Suprapubic skin (tissue), 4 donors: ENCODE measurements at places on chromosomes 1 and 21. TPM values are rescaled to one million over a fixed set of nuclear protein-coding genes. Genes with fewer than 3 reads are reported as not detected.

GRCh38 chr1:154584267-154584994, 16.9 kb downstream of the CHRNB2 start:
- H3K27me3 ChIP-seq, result no peaks in the 10 kb centered on the region
- H3K27ac ChIP-seq, result no peak overlapping the region
- no peak for DNase-seq
- H3K4me3 ChIP-seq, result no peak overlapping the region
- no peaks in the 10 kb centered on the region for H3K4me1 ChIP-seq

GRCh38 chr1:242428399-242429190, 95.9 kb downstream of the PLD5 start:
- no peak for DNase-seq
- H3K4me1 ChIP-seq, result no peaks in the 10 kb centered on the region
- H3K4me3 ChIP-seq, result no peak overlapping the region

Gene ZSWIM5
- total RNA-seq, result 2.4 TPM

- H3K4me3 ChIP-seq, result peak overlapping the region; percentile 19
- peaks cover 62% of the 10 kb centered on the region for H3K4me1 ChIP-seq
- H3K27me3 ChIP-seq, result no peaks in the 10 kb centered on the region
- H3K36me3 ChIP-seq, result no peaks in the 10 kb centered on the region
Observed at GRCh38 chr1:89552471-89553081, 27.9 kb downstream of the LRRC8B start.

DNA sequence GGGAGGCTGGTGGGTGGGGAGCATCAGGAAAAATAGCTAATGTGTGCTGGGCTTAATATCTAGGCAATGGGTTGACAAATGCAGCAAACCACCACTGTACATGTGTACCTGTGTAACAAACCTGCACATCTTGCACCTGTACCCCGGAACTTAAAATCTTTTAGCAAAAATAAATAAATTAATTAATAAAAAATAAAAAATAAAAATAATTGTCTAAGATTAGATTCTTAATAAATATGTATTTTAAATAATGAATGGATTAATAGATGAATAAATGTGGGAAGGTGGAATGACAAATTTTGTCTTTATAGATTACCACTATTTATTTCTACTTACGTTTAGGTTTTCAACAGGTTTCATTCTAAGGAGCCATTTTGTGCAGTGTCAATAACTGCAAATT, 563.5 kb upstream of the B3GALT2 start:
- H3K4me1 ChIP-seq, result no peaks in the 10 kb centered on the region
- no peak overlapping the region for H3K4me3 ChIP-seq
- no peak for DNase-seq
- no peaks in the 10 kb centered on the region for H3K36me3 ChIP-seq
- H3K27me3 ChIP-seq, result no peaks in the 10 kb centered on the region
- H3K27ac ChIP-seq, result no peak overlapping the region

- peaks cover 6% of the 10 kb centered on the region for H3K36me3 ChIP-seq
- no peak overlapping the region for H3K4me3 ChIP-seq
- no peak for DNase-seq
- no peak overlapping the region for H3K27ac ChIP-seq
Observed at GRCh38 chr21:25896501-25897056, 161.8 kb downstream of the GABPA start.

- H3K27ac ChIP-seq, result no peak overlapping the region
- H3K4me1 ChIP-seq, result peaks cover 2% of the 10 kb centered on the region
- no peaks in the 10 kb centered on the region for H3K36me3 ChIP-seq
Observed at GRCh38 chr1:78070210-78070609, 24.4 kb downstream of the GIPC2 start.

DNA sequence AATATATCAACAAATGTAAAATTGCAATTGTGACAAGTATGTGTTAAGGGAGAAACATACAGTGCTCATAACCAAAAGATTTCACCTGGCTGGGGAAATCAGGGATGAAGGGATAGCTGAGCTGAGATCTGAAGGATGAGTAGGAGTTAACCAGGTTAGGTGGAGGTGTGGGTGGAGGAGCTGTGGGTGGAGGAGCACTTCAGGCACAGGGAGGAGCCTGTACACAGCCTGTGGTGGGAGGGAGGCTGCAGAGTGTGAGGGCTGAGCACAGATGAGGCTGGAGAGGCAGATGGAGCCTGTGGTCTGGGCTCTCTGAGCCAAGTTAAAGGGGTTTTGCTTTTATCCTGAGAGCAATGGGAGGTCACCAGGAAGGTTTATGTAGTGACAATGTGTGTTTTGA, 111.9 kb downstream of the XCL2 start:
- H3K27ac ChIP-seq, result no peak overlapping the region
- H3K4me3 ChIP-seq, result no peak overlapping the region
- no peaks in the 10 kb centered on the region for H3K36me3 ChIP-seq
- no peaks in the 10 kb centered on the region for H3K27me3 ChIP-seq

Gene FAM151A
- not detected for total RNA-seq

DNA sequence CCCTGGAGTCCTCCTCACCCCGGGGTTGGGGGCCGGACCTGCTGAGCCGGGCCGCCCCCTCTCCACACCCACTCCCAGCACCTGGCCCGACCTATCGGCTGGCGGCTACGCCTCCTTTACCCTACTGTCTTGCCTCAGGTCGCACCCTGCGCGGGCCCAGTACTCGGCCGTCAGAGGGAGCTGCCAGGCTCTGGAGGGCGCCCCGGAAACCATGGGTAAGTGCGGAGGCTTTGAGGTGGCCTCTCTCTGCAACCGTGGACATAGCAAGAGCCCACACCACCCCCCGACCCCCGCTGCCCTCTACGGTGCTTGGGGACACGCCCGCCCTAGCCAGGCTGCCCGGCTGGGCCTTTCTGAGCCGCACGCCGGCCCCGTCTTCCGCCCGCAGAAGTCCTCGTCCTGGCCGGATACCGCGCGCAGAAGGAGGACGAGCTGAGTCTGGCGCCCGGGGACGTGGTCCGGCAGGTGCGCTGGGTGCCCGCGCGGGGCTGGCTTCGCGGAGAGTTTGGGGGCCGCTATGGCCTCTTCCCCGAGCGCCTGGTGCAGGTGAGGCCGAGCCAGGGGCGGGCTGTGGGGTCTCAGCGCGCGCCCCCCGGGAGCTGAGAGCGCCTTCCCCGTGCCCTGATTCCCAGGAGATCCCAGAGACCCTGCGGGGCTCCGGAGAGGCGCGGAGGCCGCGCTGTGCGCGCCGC, at the start of gene SH3D21:
Gene SH3D21 (plus strand): TSS at position 159 of the 692 bp plus-strand sequence. CDS start 53 bp downstream, at position 212.
- peaks cover 26% of the 10 kb centered on the region for H3K4me1 ChIP-seq
- peak within 1 kb of the TSS; percentile 94 for H3K27ac ChIP-seq
- H3K27me3 ChIP-seq, result no peaks in the 10 kb centered on the region
- peaks cover 33% of the 10 kb centered on the region for H3K36me3 ChIP-seq

GRCh38 chr1:174656409-174657059, 208.8 kb downstream of the GPR52 start:
- H3K4me3 ChIP-seq, result no peak overlapping the region
- no peak for DNase-seq
- H3K27ac ChIP-seq, result no peak overlapping the region
- no peaks in the 10 kb centered on the region for H3K36me3 ChIP-seq

Gene NHLH1
- total RNA-seq, result 0.39 TPM

Gene CGN
- 62.4 TPM for total RNA-seq

Gene PLEKHN1
- 39.5 TPM for total RNA-seq

DNA sequence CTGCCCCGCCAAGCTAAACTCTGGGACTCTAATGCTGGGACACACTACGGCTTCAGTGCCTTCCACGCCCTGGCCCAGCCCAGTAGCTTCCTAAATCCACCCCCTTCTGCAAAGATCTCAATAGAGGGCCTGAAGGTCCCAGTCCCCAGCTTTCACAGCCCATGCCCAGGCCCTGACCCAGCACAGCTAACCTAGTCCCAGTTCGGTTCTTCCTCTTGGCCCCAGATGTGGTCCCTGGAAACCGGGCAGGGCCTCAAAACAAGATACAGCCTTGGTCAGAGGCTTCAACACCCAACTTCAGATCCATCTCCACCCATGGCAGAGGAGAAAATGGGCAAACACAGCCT, 646 bp upstream of the PDZK1IP1 start:
- H3K27ac ChIP-seq, result peak overlapping the region; percentile 47
- no peak overlapping the region for H3K4me3 ChIP-seq
- H3K4me1 ChIP-seq, result peaks cover 47% of the 10 kb centered on the region
- H3K36me3 ChIP-seq, result no peaks in the 10 kb centered on the region
- no peaks in the 10 kb centered on the region for H3K27me3 ChIP-seq

Gene MIXL1
- not detected for total RNA-seq

GRCh38 chr1:156076609-156077429, 5.4 kb downstream of the MEX3A start:
- DNase-seq, result no peak
- H3K4me3 ChIP-seq, result peak overlapping the region; percentile 43
- no peaks in the 10 kb centered on the region for H3K27me3 ChIP-seq
- H3K27ac ChIP-seq, result no peak overlapping the region
- peaks cover 28% of the 10 kb centered on the region for H3K4me1 ChIP-seq

Gene B3GALT5
- total RNA-seq, result 1.8 TPM

DNA sequence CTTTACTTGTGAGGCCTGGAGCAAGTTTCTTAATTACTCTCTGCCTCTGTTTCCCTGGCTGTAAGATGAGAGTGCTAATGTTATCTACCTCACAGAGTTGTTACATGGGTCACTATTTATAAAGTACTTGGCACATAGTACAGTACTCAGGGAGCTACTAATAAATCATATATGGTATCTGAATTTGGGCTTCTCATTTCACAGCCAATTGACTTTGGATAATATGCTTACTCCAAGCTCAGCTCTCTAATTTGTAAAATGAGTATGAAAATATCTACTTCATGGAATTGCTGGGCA, 108.5 kb upstream of the HOOK1 start:
- H3K4me1 ChIP-seq, result peaks cover 50% of the 10 kb centered on the region
- no peaks in the 10 kb centered on the region for H3K27me3 ChIP-seq
- H3K36me3 ChIP-seq, result no peaks in the 10 kb centered on the region

Gene ETV3
- 88.9 TPM for total RNA-seq

Gene C8A
- total RNA-seq, result not detected

Gene CLK2
- 72.3 TPM for total RNA-seq

Gene SRSF10
- 162 TPM for total RNA-seq

DNA sequence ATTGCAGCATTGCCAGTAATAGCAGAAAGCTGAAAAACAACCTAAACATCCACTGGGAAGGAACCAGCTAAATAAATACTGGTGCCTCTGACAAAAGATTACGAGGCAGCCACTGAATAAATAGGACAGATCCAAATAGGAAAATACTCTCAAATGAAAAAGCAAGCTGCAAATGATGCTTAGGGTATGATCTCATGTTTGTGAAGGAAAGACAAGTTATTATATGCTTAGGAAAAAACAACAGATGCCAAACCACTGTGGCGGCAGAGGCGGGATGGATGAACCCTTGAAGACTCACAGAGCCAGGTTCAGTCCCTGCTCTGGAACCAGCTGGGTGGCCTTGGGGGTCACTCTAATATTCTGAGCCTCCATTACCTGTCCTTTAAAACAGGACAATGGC, 41.6 kb downstream of the MATN1 start:
- no peak overlapping the region for H3K4me3 ChIP-seq
- no peak overlapping the region for H3K27ac ChIP-seq
- peak; percentile 52 for DNase-seq
- H3K27me3 ChIP-seq, result peaks cover 30% of the 10 kb centered on the region

DNA sequence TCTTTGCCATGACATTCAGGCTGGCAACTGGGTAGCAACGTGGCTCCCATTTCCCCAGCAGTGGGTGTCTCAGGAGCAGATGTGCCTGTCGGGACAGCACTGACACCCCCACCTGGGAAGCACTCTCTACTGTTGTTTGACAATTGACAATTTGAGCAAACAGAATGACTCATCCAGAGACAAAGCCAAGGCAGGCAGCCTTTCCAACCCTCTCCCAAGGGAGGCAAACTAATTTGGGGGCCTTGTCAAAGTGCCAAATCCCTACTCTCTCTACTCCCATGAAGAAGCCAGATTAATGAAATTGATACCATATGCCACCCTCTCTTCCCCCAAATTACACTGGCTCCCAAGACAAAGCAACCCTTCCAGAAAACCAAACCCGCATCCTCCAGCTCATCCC, 65.6 kb downstream of the GRIK3 start:
- no peaks in the 10 kb centered on the region for H3K36me3 ChIP-seq
- no peak overlapping the region for H3K27ac ChIP-seq
- DNase-seq, result no peak

DNA sequence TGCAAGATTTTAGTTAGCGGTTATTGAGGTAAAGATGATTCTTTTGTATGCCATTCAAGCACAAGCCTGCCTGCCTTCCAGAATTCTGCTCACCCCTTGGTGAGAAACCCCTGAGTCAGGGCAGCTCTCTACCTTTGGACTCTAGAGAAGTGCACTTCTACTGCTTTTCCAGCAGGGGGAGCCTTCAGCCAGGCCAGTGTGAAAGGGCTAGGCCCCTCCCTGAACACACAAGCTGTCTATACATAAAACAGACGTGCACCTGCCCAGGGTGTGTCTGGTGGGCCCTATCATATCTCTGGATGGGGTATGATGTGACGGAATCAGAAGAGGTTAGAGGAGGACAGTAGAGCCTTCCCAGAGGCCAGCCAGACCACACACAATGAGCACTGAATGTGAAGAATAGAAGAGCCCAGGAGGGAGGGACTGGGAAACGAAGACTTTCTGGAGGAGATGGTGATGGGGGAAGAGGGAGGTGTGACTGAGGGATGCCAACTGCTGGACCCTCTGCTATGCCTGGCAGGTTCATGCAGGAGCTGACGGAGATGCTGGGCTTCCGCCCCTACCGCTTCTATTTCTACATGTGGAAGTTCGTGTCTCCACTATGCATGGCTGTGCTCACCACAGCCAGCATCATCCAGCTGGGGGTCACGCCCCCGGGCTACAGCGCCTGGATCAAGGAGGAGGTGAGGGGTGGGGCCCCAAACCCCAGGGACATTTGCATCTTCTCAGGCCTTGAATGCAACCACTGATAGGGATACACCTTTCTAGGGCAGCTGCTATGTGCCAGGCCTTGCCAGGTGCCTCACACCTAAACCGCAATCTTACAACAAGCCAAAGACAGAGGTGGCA, 13.0 kb upstream of the KCNC4 start:
- no peak overlapping the region for H3K27ac ChIP-seq
- H3K4me3 ChIP-seq, result no peak overlapping the region
- no peaks in the 10 kb centered on the region for H3K4me1 ChIP-seq
